Activated T-cell treated with anti-CD3 and anti-CD28 coated beads for 4 hours (primary cell): ENCODE measurements at places on chromosomes 7 and 10.

- no peak for DNase-seq
Observed at GRCh38 chr10:102306006-102306405, 60.7 kb downstream of the GBF1 start.

DNA sequence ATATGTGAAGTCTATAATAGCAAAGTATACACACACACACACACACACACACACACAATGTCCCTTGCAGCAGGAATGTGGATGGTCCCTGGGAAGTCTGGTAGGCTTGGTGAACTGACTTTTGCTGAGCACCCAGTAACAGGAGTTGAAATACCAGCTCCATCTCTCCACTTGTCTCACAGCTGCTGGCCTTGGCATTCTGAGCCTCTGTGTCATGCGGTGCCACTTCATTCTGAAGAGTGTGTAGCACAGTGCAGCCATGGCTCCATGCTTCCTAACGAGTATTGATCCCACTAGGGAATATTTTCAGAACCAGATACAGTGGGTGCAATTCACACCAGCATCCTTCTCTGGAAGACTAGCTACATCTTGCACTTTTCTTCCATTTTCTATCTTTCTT is 192.4 kb downstream of the ADARB2 start:
- DNase-seq, result no peak

- DNase-seq, result no peak
Observed at GRCh38 chr7:91325726-91326125, 61.5 kb downstream of the FZD1 start.

- DNase-seq, result no peak
Observed at GRCh38 chr10:69972981-69973397, 79.7 kb upstream of the MACROH2A2 start.

DNA sequence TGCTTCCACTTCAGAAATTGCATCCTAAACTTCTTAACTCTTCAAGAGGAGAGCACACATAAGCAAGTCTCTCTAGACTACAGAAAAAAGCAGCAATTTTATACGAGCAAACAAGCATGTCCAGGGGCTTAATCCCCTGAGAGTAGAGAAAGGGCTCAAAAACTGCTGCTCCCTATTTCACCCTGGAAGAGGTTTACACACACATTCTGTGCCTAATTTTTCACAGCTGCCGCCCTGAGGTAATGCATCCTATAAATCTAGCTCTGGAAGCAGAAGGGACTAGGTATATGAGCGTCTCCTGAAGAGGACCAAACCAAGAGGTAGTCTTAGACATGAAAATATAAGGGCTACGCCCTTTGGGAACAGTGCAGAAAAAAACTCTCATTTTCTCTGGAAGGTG is 73.1 kb downstream of the CRPPA start:
- no peak for DNase-seq

- DNase-seq, result no peak
Observed at GRCh38 chr7:13915891-13916290, 73.6 kb downstream of the ETV1 start.

- DNase-seq, result no peak
Observed at GRCh38 chr7:9488555-9488954, 1055.1 kb downstream of the NXPH1 start.

GRCh38 chr7:132877573-132877972 is 204.3 kb downstream of the CHCHD3 start:
- no peak for DNase-seq

DNA sequence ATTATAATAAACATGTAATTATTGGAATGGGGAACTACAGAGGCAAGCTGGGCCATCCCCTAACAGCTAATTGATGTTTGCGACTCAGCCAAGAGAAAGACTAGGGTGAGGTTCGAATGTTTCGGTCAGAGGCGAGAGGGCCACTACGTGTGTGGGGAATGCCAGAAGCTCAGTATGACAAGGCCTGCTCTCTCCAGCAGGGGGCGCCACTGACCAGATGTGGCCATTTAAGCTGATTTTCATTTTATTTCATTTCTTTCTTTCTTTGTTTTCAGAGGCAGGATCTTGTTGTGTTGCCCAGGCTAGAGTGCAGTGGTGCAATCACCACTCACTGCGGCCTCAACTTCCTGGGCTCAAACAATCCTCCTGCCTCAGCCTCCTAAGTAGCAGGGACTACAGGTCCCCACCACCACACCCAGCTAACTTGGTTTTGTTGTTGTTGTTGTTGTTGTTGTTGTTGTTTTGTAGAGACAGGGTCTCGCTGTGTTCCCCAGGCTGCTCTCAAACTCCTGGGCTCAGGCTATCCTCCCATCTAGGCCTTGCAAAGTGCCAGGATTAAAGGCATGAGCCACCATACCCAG is 38.1 kb downstream of the TMEM130 start:
- DNase-seq, result no peak

DNA sequence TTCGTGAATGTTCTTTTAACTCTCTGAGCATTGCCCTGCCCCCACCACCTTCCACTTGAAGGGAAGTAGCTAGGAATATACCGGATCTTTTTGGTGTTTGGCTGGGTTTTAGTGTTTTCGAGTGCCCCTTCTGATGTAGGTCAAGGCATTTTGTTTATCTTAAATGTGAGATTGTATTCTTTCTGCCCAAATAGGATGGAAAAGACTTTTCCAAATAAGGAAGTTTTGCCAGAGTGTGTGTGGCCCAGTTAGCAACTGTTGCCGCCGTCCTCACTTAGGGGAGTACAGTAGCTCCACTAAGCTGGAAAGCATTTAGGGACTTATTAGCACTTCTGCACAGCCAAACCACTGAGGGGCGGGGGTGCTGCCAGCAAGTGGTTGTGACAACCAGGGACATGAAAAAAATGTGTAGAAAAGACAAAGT is 29.8 kb upstream of the VCL start:
- no peak for DNase-seq

DNA sequence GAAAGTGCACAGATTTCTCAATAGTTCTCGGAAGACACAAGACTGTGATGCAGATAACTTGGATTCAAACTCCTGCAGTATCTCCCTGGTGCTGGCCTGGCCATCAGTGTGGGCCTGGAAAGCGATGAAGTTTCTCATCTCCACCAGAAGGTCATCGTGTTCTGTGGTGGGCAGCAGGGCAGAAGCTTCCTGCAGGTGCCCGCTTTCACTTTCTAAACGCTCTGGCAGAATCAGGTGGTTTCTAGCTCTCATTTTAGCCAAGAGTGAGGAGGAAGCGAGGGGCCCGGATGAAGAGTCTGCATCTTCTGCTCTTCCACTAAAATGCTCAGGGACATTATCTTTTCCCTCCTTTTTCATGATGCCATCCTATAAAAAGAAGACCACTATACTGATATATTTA is 63.0 kb upstream of the DRGX start:
- DNase-seq, result no peak

DNA sequence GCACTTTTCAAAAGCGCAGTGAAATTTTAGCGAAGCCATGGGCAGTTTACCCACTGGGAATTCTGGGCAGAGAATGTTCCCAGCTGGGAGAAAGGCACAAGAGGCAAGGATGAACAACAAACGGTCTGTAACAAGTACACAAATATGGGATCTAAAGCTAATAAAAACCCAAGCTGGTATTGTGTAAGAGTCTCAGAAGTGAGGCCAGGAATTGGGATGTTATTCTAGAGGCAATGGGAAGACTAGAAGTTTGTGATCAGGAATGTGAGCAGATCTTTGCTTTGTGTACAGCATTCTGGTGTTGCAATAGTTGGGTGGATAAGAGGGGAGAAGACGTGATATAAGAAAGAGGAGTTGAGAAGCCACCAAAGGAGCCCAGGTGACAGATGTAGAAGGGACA is 15.0 kb downstream of the FZD9 start:
- no peak for DNase-seq

GRCh38 chr10:93875032-93875358 is 18.8 kb upstream of the SLC35G1 start:
- no peak for DNase-seq

DNA sequence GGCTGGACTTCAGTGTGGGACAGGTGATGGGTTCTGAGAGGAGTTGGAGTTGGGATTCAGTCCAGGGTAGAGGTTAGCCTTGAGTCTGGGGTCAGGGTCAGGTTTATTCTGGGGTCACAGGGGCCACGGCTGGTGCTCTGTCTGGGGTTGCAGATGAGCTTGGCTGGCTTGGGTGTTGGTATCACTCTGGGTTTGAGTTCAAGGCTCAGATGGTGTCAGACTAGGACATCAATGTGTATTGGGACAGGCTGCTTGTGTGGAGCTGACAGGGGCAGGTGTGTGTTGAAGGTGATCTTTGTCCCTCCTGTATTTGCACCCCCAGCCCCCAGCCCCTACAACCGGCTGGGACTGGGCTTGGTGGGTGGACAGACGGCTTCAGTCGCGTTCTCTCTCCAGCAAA is 26.8 kb downstream of the TMEM270 start:
- no peak for DNase-seq

- peak; percentile 25 for DNase-seq
Observed at GRCh38 chr7:24573554-24574338, 494 bp downstream of the PALS2 start.

- no peak for DNase-seq
Observed at GRCh38 chr7:154388412-154388811, 336.2 kb downstream of the DPP6 start.

GRCh38 chr7:665736-666453 is 60.6 kb upstream of the DNAAF5 start:
- DNase-seq, result no peak

DNA sequence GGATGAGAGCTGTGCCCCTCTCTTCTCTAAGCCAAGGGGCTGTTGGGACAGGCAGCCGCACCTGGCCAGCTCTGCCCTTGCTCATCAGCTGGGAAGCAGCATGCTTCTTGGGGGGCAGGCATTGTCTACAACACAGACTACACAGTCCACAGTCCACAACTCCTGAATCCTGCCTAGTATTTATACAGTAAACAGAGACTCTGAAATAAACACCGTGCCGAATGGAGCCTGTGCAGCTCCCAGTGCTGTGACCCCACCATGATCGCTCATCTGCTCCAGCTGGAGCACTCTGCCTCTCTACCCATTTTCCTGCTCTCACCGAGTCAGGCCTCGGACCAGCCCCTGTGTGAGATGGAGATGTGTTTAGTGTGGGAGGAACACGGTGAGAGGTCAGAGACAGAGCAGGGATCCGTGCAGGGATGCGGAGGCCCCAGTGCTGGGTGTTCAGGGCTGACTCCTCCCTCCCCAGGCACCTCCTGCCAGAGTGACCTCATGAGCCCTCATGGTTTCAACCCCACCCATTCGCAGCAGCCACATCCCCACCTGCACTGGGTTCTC is 608.0 kb downstream of the DNAJB6 start:
- no peak for DNase-seq

DNA sequence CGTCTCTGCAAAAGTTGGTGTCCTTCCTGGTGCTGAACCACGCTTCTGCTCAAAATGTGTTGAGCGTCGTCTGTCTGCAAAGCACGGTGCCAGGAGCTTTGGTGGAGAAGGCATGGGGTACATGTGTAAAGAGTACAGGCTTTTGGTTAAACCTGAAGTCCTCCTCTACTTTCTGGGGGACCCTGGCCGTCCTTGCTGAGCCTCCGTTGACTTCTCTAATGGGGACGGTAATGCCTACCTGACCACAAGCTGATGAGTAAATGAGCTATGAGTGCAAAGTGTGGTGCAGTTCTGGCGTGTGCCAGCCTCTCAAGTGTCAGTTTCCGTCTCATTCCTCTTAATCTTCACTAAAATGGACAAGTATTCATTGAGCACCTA is 527 bp upstream of the HERPUD2 start:
- no peak for DNase-seq

DNA sequence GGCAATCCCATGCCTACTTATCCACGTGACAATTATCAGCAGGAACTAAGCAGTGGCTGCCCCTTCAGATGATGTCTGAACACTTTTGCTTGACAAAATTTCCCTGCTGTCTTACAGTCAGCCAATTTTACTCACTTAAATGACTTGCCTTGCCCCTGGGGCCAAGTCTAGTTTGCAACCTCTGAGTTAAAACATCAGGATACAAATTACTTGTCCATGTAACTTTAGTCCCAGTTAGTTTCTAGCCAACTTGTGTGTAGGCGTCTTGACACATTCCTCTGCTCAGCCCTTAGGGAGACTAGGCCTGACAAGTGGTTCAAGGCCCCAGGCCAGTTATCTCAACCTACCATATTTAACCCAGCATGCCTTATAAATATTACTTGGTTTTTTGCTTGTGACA is 11.6 kb upstream of the TYSND1 start:
- DNase-seq, result no peak

DNA sequence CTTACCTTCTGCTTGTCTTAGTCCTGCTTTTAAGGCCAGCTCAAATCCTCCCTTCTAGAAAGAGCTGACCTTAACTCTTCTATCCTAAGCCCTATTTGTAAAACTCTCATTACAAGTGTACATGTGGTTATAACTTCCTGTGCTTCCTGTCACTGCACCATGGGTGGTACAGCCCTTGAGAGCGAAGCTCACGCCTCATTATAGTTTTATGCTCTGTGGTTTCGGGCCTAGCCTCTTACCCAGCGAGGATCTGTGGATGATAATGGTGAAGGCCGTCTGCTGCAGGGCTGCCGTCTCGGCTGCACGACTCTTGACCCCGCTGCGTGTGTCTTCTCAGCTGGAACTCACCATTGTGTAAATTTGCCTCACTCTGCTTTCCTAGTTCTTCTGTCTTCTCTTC is 74.6 kb downstream of the CUL1 start:
- no peak for DNase-seq

- DNase-seq, result no peak
Observed at GRCh38 chr10:127866276-127867013, 26.3 kb downstream of the CLRN3 start.

- no peak for DNase-seq
Observed at GRCh38 chr10:132355754-132356153, 23.8 kb downstream of the LRRC27 start.

DNA sequence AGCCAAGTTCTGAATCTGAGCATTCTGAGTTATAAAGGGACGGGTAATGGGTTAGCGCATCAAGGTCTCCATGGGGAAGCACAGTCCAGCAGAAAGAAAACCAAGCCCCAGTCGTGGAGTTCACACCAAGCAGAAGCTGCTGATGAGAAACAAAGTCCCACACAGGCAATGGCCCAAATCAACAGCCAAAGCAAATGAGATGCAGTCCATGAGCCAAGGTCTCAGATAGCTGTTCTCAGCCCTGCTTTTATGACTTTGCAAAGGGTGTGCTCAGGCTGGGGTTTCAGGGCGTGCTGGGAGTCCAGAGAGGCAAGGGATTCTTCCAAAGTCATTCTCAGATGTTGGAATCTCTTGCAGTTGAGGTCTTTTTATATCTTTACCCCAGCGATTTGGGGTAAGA is 32.0 kb downstream of the THNSL1 start:
- no peak for DNase-seq

- DNase-seq, result no peak
Observed at GRCh38 chr7:1431226-1431625, 28.0 kb downstream of the MICALL2 start.

GRCh38 chr10:121108051-121108450 is 256.9 kb downstream of the WDR11 start:
- DNase-seq, result no peak

GRCh38 chr7:75739796-75740672 is 1.3 kb upstream of the HIP1 start:
- DNase-seq, result no peak
